ENCODE measurements at places on chromosomes 1 and 21. TPM values are rescaled to one million over a fixed set of nuclear protein-coding genes. Genes with fewer than 3 reads are reported as not detected.

The FALEC gene
- total RNA-seq, result not detected

The LRRC71 gene
- total RNA-seq, result not detected

The C1QA gene
- not detected for total RNA-seq

The C1QTNF12 gene
- not detected for total RNA-seq

The SLC35F3 gene
- total RNA-seq, result not detected

The ADCY10 gene
- 0.15 TPM for total RNA-seq

The CACNA1S gene
- total RNA-seq, result not detected

The FMO3 gene
- not detected for total RNA-seq

The BSND gene
- total RNA-seq, result not detected

The AGT gene
- total RNA-seq, result not detected

The RNU1-1 gene
- under 0.01 TPM for total RNA-seq

The ZNF683 gene
- total RNA-seq, result not detected

The CIART gene
- 8.3 TPM for total RNA-seq

The REG4 gene
- not detected for total RNA-seq

The KLHDC9 gene
- total RNA-seq, result 0.31 TPM

The PDE9A gene
- total RNA-seq, result not detected

The SELP gene
- not detected for total RNA-seq

The IKBKE gene
- total RNA-seq, result 13.4 TPM

The KIF26B gene
- 3.3 TPM for total RNA-seq

The CCDC27 gene
- total RNA-seq, result not detected

The PLPP3 gene
- total RNA-seq, result 5.8 TPM

The KRTAP20-3 gene
- not detected for total RNA-seq

The FHAD1 gene
- under 0.01 TPM for total RNA-seq

The CHI3L1 gene
- total RNA-seq, result not detected

The GBP3 gene
- total RNA-seq, result 45.8 TPM

All from melanocyte of skin (primary cell).